ENCODE measurements at places on chromosomes 13 and 19. TPM values are rescaled to one million over a fixed set of nuclear protein-coding genes. Genes with fewer than 3 reads are reported as not detected.

DNA sequence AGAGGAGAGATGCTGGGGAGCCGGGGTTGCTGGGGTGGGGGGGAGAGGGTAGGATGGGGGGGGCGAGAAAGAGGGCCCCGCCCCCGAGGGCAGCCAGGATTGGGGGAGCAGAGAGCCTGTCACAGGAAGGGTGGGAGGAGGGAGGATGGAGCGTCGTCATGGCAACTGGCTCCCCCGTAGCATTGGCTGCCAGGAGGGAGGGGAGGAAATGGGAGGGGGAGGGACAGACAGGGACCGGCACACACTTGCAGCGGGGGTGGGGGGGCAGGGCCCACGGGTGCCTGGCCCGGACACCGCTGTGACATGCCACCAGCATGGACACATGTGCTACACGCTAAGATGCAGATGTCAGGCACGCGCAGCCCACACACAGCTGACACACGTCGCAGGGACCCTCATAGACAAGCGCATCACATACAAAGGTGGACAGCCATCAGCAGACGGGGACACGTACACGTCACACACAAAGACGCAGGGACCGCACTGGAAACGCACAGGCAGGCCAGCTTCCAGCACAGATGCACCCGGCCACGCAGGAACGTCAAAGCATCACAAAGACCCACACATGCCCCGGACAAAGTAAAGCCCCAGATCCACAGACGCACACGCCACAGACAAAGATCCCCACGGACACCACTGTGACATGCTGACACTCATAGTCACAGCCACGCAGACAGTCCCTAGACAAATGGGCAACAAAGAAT lies at the start of gene LMTK3:
LMTK3 (minus strand) TSS at position 36 of the 704 bp plus-strand sequence. CDS start 259 bp downstream, outside the sequence.
- DNase-seq = peak; percentile 75

DNA sequence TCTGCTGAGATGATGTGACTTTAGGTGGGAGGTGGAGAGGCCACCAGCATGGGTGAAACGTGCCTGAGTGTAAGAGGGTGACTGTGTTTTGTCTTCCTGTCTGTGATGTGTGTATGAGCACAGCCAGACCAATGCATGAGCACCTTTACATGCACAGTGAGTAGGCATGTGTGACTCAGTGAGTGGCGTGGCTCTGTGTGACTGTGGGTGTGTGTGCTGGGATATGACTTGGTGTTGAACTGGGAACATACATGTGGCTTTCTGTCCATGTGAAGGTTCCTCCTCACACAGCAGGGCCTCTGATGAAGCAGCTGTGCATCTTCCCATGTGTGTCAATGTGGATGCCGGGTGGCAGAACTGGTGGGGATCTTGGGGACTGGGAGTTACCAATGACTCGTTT lies 19.9 kb upstream of the LGALS13 start:
- DNase-seq = no peak

- DNase-seq = no peak
Observed at GRCh38 chr13:21738630-21739029, 67.8 kb downstream of the FGF9 start.

Gene GRIK5
- 0.50 TPM for total RNA-seq

- DNase-seq = no peak
Observed at GRCh38 chr13:39684531-39685137, 29.2 kb downstream of the COG6 start.

- no peak for DNase-seq
Observed at GRCh38 chr13:50842990-50843256, 569 bp downstream of the DLEU7 start.

Gene KCNN4
- total RNA-seq = 14.6 TPM

DNA sequence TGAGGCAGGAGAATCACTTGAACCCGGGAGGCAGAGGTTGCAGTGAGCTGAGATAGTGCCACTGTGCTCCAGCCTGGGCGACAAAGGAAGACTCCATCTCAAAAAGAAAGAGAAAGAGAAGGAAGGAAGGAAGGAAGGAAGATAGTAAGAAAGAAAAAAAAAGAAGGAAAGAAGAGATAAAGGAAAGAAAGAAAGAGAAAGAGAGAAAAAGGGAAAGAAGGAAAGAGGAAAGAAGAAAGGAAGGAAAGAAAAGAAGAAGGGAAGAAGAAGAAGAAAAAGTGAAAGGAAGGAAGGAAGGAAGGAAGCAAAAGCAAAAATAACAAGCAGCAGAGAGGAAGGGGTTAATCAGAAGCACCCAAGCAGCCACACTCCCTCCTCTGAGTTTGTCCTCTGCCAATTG lies 32.1 kb downstream of the NWD1 start:
- no peak for DNase-seq

GRCh38 chr19:48780631-48781391 lies 25.5 kb downstream of the FGF21 start:
- DNase-seq = no peak

Gene C19orf47
- 10.2 TPM for total RNA-seq

GRCh38 chr19:29807870-29808405 lies 3.9 kb upstream of the CCNE1 start:
- no peak for DNase-seq

DNA sequence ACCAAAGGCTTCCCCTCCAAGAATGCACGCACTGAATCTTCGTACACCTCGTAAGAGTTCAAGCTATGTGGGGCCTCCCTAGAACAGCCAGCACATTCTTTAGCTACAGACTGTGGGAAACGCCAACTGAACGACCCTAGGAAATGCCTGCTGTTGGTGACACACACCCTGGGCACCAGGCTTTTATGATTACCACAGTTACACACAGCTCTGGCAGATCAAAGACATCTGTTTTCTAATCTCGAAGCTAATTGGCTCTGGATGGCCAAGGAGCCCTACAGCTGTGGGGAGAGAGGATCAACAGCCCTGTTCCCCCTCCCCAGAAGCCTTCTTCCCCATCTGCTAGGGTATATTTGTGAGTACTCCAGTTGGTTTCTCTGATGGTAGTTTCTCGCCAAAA lies 123.0 kb downstream of the COL4A1 start:
- DNase-seq = no peak

DNA sequence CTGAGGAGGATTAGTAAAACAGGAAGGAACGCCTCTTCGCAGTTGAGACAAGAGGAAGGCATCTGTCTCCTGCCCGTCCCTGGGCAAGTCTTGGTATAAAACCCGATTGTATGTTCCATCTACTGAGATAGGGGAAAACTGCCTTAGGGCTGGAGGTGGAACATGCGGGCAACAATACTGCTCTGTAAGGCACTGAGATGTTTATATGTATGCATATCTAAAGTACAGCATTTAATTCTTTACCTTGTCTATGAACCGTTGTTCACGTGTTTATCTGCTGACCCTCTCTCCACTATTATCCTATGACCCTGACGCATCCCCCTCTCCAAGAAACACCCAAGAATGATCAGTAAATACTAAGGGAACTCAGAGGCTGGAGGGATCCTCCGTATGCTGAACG lies 722 bp upstream of the TIMM50 start:
- DNase-seq = no peak

GRCh38 chr19:17183858-17184321 lies 31.3 kb upstream of the USE1 start:
- peak; percentile 71 for DNase-seq

DNA sequence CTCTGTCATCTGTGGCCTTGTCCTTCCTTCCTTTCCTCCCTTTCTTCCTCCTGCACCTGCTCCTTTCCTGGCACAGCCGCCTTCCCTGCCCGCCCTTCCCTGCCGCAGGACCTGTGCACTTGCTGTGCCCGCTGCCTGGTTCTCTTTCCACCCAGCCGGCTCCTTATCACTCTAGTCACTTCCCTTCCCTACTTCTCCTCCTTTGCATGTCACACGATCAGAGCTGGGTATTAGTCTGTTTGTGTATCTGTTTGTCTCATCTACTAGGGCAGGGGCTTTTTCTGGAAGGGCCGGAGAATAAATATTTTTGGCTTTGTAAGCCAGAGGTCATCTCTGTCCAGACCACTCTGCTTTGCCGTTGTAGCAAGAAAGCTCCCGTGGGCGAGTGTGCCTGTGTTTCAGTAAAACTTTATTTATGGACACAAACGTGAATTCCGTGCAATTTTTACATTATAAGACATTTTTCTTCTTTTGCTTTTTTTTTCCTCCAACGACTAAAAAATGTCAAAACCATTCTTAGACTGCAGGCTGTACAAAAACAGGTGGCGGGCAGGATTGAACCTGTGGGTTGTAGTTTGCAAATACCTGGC lies 6.1 kb downstream of the KDM4B start:
- DNase-seq = no peak

DNA sequence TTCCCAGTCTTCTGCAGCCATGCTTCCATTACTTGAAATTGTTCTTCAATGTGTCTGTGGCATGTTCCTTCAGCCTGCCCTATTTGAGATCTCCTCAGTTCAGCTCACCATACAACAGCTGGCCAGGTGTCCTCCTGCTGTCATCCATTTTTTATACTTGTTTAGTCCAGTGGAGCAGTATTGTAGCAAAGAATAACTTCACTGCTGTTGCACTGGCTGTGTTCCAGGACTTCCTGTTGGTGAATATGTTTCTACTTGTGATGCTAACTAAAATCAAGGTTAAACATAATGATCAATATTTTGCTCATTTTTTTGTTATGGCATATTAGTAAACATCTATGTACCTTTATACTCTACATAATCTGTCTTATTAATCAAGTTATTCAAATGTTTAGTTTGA lies 1394.1 kb downstream of the PCDH9 start:
- DNase-seq = no peak

DNA sequence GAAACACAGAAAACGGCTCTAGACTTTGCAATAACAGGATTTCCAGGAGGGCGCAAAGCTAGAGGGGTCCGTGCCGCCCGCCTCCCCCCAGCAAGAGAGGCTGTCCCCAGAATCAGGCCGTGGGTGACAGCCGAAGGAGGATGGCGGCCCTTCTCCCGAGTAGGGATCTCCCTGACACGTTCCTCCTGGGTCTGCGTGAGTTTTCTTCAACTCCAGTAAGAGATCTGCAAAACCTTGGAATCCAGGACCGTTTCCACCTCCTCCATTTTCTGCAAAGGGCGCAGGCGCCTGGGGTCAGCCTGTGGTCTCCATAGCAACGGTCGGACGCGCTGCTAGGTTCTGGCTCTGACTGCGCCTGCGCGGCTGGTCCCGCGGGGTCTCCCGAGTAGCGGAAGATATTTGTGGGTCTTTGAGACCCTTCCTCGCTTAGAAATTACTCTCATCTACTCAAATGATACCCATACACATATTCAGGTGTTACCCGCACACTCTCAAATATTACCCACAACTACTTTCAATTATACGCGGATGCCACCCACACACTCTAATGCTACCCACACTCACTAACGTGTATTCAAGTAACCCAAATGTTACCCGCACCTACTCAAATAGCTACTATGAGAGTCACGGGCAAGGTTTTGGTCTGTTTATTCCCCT lies 2.1 kb downstream of the PNMA8C start:
- no peak for DNase-seq

DNA sequence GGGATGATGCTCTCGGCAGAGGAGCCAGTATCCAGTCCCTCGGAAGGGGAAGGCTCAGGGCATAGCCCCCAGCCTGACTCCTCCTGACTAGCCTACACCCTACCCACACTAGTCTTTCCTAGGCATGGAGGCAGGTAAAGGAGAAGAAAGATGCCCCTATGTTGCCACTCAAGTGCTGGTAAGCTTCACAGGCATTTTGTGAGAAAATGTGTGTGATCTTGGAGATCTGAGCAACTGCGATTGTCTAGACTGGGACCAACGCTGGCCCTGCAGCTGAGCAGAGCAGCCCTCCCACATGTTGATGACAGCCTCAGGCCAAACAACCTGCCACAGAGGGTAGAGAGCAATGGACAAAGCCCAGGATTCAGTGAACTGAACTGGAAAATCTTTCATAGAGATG lies 11.7 kb upstream of the ATP12A start:
- no peak for DNase-seq

- DNase-seq = peak; percentile 41
Observed at GRCh38 chr19:34712395-34713261, 21.4 kb upstream of the ZNF181 start.

Gene ERF
- 92.1 TPM for total RNA-seq

DNA sequence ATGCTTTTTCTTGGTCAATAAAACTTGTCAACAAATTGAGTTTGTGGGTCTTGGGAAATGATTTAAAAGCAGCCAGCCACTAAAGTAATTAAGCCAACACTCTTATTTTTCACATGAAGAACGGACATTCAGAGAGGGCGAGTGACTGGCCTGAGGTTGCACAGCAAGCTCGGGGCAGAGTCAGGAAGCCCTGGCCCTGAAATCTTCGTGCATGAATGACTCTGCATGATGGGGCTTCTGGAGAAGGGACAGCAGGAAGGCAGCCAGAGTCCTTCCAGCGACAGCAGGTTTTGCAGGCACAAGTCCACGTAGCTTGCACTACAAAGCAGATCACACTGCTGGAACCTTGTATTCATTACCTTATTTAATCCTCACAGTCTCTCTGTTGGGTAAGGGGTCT lies 232.5 kb downstream of the ZNF536 start:
- no peak for DNase-seq

GRCh38 chr13:93450191-93450621 lies 223.6 kb downstream of the GPC6 start:
- no peak for DNase-seq

- DNase-seq = no peak
Observed at GRCh38 chr19:48346191-48346590, 17.5 kb downstream of the TMEM143 start.

Gene KLK8
- total RNA-seq = not detected

GRCh38 chr13:49220856-49221589 lies 885 bp downstream of the MLNR start:
- DNase-seq = no peak

DNA sequence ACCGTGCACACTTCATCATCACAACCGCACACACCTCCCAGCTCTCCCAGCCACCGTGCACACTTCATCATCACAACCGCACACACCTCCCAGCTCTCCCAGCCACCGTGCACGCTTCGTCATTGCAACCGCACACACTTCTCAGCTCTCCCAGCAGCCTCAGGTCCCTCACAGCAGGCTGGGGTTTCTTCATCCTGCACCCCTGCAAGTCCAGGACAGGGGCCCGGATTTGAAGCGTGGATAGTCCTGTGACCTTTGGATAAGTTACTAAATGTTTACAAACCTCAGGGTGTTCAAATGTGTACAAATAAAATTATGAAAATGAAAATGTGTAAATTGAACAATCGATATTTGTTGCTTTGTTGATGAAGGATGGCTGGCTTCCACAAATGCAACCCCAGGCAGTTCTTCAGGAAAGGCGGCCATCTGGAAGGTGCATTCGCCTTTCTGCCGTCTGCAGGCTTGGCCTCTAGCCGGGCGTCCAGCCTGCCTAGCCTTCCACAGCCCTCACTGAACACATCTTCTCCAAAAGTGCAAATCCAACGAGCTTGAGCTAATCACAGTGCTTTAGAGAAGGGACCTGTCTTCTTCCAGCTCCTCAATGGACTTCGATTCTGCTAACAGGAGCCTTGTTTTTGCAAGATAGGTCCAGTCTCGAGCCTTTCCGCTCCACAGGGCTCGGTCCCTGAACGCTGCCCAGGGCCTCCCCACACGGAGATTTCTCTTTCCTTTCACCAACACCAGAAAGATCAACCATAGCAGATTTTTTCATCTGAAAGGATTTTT lies 74.2 kb downstream of the SPACA7 start:
- DNase-seq = no peak

- no peak for DNase-seq
Observed at GRCh38 chr13:26867451-26868091, 107.0 kb upstream of the GPR12 start.

Gene SIGLEC9
- total RNA-seq = 0.44 TPM

Gene NCAN
- not detected for total RNA-seq

All from CD8-positive, alpha-beta T cell (primary cell).